NCI-H460 (cell line): ENCODE measurements at places on chromosomes 1 and 21. TPM values are rescaled to one million over a fixed set of nuclear protein-coding genes. Genes with fewer than 3 reads are reported as not detected.

DNA sequence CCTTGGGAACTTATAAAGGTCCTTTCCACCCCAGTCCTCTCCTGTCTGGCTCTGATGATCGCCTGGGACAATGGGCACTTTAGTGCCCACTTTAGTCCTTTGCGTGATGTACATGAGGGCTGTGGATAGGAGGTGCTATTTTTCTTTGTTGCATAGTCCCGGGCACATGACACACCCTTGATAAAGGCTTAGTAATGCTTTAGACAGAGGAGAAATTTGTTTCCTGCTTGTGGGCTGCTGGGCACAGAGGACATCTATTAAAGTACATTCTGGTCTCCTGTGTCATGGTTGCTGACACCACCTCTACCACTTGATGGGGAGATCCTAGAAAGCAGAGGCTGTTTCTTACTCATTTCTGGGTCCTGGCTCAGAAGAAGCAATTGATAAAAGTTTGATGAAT, 5.4 kb upstream of the KNCN start:
- no peak for DNase-seq

- DNase-seq, result no peak
Observed at GRCh38 chr21:45611296-45611695, 32.2 kb upstream of the PCBP3 start.

- no peak for DNase-seq
Observed at GRCh38 chr1:245463392-245464165, 308.8 kb downstream of the KIF26B start.

GRCh38 chr1:202090994-202091393, 31.7 kb upstream of the GPR37L1 start:
- no peak for DNase-seq

Gene USH2A
- 0.02 TPM in 1 of 2 replicates, not detected in the other for total RNA-seq

Gene PIGC
- total RNA-seq, result 27.9 and 30.9 TPM in 2 replicates
